Central memory CD4-positive, alpha-beta T cell (primary cell): ENCODE measurements at places on chromosomes 6 and 20.

DNA sequence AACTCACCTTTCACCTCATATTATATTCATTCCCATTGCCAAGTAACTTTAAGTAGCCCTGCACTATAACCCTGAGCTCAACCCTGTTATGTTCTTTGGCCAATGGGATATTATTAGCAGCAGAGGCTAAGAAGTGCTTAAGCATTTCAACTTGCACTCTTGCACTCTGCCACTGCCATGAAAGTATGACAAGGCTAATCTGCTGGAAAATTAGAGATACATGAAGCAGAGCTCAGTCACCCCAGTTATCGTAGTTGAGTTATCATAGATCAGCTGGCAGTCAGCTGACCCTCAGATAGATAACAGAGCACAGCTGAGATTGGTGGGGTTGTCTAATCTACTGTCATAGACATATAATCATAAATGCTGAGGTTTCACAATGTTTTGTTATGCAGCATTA, 209.4 kb upstream of the RUNX2 start:
- no peak for DNase-seq

DNA sequence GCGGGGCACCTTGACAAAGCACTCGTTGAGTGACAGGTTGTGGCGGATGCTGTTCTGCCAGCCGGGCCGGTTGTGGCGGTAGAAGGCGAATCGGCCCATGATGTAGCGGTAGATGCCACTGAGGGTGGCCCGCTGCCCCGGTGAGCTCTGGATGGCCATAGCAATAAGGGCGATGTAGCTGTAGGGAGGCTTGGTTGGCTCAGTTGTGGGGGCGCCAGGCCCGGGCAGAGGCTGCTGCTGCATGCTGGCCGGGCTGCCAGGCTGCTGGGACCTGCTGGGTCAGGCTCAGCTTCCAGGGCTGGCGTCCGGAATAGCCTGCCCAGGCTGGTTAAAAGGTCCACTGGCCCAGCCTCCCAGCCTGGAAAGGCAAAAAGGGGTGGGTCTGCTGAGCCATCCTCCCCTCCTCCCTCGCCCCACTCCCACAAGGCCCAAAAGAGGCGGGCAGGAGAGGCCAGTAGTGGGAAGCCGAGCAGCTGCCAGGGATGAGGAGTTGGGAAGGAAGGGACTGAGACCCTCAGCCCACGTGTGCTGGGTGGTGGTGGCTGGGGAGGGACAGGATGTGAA, at the start of gene FOXS1:
FOXS1 (minus strand) TSS at position 305 of the 564 bp plus-strand sequence; CDS start at position 243, 62 bp downstream.
- no peak for DNase-seq

DNA sequence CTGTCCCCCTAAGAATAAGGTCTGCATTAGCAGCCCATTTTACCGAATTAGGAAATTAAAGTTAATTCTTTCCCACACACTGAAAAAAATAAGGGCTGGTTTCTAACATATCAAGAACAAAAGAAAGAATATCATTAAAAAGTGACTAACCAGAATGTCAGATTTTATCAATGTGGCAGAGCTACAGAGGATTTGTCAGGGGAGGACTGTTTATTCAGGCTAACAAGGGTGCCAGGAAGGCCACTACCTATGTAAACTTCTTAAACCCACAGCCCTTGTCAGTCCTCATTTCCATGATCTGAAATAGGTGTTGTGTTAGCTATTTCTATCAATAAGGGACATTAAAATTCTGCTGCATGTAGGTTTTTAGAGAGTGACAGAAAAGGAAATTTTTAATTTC, 76.4 kb downstream of the BACH2 start:
- no peak for DNase-seq

DNA sequence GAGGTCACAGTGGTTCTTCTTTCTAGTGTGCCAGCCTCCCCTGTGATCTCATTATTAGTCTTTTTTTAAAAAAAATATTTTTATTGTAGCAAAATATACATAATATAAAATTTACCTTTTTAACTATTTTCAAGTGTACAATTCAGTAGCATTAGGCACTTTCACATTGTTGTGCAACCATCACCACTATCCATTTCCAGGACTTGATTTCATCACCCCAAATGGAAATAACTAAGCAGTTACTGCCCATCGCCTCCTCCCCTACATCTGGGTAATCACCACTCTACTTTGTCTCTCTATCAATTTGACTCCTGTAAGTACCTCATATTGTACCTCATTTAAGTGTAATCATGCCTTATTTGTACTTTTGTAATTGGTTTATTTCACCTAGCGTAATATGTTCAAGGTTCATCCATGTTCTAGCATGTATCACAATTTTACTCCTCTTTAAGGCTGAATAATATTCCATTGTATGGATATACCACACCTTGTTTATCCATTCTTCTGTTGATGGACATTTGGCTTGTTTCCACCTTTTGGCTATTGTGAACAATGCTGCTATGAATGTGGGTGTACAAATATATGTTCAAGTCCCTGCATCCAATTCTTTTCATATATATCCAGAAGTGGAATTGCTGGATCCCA, 68.6 kb upstream of the FYN start:
- no peak for DNase-seq

DNA sequence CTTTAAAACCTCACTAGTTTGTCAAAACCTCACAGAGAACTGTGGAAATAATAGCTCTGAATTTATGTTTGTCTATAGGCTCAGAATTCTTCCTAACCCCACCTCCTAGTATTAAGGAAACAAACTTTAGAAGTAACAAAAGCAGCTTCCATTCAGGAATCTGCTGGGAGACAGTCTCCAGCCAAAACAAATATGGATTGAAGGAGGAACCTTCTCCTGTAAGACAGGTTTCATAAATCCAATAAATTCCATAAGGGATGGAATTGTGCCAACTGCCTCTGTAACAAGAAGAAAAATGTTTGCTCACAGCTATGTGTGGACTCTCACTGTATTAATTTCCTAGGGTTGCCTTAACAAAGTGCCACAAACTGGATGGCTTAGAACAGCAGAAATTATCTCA, 7.5 kb downstream of the SYCP2 start:
- no peak for DNase-seq

- no peak for DNase-seq
Observed at GRCh38 chr6:109222848-109223247, 127.5 kb downstream of the CEP57L1 start.

DNA sequence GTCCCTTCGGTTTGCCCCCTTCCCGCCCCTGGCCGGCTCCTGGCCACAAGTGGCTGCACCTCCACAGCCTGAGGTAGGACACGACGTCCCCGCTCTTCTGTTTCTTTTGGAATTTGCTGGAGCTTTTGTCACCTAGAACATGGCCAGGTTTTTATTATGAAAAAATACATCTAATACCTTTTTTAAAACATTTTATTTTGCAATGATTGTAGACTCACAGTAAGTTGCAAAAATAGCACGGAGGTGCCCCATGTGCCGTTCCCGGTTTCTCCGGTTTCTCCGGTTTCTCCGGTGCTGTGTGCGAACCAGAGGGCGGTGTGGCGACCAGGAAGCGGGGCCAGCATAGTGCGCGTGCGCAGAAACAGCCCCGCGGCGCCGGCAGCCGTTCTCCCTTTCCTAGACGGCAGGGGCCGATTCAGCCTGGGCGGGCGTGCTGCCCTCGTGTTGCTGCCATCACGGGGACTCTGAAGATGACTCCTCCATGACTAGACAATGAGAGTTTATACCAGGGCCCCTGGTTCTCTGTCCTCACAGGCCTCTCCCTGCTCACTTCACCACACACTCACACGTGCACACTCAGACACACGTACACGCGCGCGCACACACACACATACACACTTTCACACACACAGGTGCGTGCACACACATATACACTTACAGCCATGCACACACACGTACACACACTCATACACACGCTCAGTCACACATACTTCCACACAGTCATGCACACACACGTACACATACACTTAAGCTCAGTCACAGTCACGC, 102.1 kb downstream of the TMEM242 start:
- DNase-seq, result peak; percentile 81

DNA sequence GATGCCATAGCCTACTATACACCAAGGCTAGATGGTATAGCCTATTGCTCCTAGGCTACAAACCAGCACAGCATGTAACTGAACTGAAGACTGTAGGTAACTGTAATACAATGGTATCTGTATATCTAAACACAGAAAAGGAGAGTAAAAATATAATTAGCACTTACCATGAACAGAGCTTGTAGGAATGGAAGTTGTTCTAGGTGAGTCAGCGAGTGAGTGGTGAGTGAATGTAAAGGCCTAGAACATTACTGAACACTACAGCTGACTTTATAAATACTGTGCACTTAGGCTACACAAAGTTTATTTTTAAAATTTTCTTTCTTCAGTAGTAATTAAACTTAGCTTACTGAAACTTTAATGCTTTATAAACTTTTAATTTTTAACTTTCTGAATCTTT, 129.5 kb downstream of the BTBD9 start:
- no peak for DNase-seq

GRCh38 chr20:38658879-38659596, 57.4 kb downstream of the ARHGAP40 start:
- peak; percentile 18 for DNase-seq

DNA sequence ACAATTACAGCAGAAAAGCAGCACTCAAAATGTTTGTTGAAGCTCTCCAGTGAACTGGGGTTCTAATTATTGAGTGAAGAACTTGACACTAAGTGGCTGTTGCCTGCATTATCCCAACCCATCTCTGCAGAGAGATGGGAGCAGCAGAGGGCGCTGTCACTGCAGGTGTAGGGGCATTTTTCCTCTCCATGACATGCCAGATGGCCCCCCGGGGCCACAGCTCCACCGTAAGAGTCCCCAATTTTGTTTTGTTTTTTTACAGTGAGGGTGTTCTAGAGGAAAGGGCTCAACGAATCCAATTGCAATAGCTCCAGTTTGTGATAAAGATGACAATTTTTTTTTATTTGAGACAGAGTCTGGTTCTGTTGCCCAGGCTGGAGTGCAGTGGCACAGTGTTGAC, 1.9 kb upstream of the FUCA2 start:
- DNase-seq, result peak; percentile 33

GRCh38 chr6:110810896-110811586, 4.2 kb downstream of the CDK19 start:
- no peak for DNase-seq

DNA sequence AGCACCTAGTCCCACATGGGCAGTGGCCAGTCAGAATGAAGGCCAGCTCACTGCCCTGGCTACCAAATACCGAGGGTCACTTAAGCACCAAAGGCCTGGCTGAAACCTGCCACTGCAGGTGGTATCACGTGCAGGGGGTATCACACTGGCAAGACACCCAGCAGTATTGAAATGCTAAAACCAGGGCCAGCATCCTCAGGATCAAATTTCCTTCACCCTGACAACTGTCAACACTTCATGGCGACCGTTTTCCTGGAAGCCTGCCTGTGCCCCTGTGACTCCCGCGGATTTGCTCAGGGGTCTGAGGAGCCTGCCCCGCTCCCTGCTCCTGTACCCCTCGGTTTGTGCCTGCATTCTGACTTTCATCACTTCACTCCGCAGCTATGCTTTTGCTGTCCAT, 151.1 kb downstream of the TTLL2 start:
- no peak for DNase-seq

DNA sequence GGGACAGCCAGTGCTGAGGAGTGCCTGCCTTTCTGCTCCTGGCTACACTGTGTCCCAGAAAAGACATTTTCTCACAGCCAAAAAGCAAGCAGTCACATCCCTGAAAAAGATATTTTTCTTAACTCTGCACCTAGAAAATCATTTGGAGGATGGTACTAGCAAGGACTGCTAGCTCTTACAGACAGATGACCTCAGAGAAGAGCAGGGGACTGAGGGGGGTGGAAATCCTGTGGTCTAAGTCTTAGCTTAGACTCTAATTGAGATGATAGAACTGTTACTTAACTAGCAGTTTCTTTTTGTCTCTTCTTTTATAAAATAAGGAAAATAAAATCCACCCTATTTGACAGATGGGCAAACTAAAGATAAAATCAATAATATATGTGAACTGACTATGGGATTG, 152.8 kb downstream of the TMEM200A start:
- no peak for DNase-seq

- DNase-seq, result no peak
Observed at GRCh38 chr6:68653074-68653705, 18.1 kb downstream of the ADGRB3 start.

DNA sequence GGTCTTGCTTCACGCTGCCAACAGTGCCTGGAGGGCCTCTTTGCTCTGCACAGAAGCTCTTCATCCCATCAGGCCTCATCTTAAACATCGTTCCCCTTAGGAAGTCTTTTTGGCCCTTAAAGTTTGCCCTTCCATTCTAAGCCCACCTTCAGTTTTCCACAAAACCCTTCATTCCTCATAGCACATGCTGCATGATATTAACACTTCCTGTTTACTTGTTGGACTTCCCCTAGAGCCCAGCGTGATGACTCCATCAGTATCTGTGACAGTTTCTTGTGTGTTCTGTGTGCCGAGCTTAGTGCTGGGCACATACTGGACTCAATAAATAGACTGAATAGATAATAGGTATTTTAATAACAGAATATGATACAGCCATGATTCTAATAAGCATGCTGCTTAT, 2.2 kb downstream of the NT5DC1 start:
- DNase-seq, result no peak

- no peak for DNase-seq
Observed at GRCh38 chr6:129189266-129189665, 306.3 kb downstream of the LAMA2 start.

DNA sequence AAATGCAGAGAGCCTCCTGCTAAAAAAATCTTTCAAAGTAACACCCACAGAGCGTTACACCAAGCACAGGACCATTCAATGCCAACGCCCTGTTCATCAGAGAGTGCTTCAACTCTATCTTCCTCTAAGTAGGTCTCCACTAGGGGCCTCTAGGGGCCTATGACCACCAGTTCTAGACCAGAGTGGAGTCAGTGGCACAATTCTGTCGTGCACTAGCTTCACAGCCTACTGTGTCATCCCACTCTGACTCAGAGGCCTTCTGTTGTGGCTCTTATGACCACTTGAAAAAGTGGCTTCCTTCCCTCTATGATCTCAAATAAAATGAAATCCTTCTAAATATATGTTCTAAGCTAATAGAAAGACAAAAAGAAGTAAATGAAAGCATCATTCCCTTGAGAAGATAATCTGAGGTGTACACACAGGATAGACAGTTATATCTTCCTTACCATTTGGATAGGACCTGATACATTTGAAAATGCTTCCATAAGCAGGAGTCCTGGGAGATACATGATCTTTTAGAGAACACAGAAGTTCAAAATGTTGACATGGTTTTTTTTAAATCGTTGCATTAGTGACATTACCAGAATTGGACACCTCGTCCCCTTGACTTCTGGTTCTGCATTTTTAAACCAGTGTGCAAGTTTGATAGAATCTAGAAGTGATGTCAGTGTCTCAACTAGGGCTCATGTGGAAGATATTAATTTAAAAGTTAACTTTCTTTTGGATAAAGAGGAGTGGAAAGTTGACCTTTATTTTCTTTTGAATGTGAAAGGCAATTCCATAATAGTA, 151.9 kb downstream of the SH3BGRL2 start:
- no peak for DNase-seq

- no peak for DNase-seq
Observed at GRCh38 chr6:24702720-24703282, 16.2 kb downstream of the C6orf62 start.
